ENCODE measurements at places on chromosomes 12 and 14.

- DNase-seq: no peak
These were observed 37.6 kb downstream of the TMEM116 start for GRCh38 chr12:111975161-111975931.

GRCh38 chr12:56916296-56916995, 17.8 kb downstream of the SDR9C7 start:
- no peak for DNase-seq

DNA sequence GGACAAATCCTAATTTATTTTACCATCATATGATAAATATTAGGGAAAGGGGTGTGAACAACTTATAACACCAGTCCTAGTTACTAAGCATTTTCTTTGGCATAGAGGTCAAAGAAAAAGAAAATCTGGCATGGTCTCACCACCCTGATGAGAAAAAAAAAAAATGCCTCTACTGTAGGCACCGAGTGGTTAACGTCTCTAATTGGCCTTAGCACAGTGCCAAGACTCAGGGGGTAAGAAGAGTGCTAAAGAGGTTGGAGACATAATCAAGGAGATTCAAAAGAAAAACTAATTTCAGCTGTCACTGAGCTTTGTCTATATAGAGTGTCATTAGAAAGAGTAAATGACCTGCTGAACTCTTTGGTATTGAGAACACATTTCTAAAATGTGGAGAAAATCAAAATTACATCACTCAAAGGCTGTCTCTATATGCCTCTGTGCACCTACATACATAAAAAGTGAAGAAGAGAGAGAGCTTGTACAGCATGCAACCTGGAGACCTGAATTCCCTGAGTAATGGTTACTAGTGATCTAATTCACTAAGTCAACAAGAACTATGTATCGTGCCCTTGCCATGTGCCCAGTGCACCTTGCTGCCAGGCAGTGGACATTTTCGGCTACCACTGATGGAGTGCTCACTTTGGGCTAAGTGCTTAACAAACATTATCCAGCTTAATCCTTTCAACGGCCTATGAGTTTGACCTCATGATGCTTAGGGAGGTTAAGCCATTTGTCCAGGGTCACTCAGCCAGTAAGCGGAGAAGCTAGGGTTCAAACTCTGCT, 113.8 kb upstream of the G2E3 start:
- DNase-seq: no peak

- no peak for DNase-seq
These were observed 94.9 kb downstream of the TXNDC16 start for GRCh38 chr14:52457411-52457810.

DNA sequence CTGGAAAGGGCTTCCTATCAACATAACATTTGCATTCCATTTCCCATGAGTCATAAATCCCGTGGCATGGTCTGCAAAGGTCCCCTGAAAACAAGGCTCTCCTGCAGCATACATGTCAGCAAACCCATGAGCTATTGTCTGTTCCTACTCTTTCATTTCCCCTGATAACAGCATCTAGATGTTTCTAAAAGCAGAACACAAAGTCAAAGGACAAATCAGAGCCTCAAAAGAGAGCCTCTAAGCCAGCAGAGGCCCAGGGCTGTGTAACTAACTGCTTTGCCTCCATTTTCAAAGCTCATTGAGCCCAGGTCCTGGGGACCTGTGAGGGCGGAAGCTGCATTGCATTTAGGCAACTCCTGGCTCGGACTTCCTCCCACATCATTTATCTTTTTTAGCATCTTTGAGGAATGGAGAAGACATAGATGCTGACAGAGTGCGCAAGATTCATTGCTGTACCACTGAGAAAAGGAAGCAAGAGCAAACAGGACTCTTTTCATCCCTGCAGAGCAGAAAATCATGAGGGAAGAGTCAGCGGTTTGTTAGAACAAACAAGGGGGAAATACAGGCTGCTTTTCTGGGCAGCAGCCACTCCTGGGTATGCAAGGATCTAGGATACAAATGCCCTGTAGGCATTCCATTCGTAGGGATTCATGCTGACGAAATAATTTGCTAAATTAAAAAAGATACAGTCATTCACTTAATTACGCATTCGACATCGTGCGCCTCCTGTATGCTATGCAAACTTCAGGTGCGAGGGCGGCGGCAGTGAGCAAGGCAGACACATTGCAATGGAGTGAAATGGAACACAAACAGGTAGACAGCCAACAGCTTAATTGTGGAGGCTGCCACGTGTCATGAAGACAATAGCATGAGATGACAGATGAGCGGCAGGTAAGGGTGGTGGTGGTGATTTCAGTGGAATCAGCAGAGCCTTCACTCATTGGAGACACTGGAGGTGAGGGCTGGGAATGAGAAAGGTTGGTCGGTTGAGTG, 131.0 kb downstream of the TMEM132D start:
- DNase-seq: no peak

GRCh38 chr14:68862954-68863594, 70.2 kb upstream of the ZFP36L1 start:
- DNase-seq: no peak

DNA sequence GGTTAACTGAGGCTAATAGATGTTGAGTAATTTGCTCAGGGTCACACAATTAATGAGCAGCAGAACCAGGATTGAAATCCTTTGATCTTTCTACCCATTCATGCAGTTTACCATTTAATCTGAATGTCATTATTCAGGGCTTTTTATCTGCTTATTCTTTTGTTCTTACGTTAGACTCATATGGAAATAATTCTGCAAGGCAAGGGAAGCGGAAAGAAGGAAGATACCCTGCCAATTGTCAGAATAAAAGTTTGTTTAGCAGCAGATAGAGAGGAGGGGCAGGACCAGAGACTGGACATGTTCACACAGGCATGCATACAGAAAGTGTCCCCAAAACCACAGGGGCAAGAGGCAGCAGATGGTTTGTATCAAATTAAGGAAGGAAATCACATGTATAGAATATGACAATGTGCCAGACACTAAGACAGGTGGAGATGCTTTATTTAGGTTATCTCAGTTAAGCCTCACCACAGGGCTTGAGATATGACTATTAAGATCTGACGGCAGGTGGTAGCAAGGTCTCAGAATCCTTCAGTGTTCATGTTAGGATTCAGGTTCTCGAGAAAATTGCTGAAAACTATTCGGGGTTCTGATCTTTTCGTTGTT, 29.8 kb downstream of the BRMS1L start:
- DNase-seq: no peak

- no peak for DNase-seq
These were observed 85.8 kb downstream of the EXOC5 start for GRCh38 chr14:57182760-57183503.

DNA sequence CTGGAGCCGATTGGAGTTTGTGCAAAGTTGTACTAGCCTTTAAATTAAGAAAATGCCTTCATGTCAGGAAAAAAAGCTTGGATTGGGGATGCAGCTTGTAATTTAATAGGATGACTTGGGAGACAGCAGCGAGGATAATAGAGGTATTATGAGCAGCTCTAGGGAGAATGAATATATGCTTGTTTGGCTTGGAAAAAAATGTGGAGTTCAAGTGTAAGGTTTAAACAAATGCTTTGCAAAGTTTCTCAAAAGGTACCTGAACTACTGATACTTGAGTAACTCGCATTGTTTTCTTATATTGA, 65.3 kb upstream of the RASSF3 start:
- DNase-seq: no peak

- peak; percentile 17 for DNase-seq
These were observed 210.2 kb downstream of the PTPRO start for GRCh38 chr12:15532364-15532977.

DNA sequence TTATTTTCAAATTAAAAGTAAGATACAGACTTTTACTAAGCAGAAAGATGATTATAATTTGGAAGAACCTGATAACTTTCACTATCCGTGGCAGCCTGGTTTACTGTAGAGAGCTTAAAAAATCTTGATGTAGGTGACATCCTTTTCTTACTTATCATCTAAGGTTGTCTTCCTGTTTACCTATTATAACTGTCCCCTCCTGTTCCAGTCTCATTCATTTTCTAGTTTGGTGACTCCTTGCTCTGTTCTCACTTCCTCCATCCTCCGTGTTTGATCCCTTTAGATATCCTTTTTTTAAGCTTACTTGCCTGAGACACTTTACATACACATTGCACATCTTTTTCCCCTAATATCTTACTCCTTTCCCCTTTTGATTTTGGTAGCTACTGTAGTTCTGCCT, 27.5 kb downstream of the CCDC91 start:
- DNase-seq: no peak

GRCh38 chr14:29627137-29627536, 300.5 kb downstream of the PRKD1 start:
- DNase-seq: no peak

DNA sequence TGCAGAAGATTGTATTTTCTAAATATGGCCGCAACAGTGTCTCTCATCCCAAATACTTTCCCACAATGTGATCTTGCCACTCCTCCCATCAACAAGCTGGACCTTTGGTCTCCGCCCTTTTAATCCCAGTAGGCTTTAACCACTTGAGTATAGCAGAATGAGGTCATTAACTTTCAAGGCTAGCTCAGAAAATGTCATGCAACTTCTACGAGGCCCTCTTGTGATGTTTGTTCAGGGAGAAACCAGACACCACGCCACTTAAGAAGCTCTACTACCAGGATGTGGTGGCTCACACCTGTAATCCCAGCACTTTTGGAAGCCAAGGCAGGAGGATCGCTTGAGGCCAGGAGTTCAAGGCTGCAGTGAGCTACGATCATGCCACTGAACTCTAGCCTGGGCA, 20.1 kb upstream of the OR6J1 start:
- DNase-seq: no peak

- DNase-seq: no peak
These were observed 93.5 kb upstream of the MED13L start for GRCh38 chr12:116370886-116371580.

DNA sequence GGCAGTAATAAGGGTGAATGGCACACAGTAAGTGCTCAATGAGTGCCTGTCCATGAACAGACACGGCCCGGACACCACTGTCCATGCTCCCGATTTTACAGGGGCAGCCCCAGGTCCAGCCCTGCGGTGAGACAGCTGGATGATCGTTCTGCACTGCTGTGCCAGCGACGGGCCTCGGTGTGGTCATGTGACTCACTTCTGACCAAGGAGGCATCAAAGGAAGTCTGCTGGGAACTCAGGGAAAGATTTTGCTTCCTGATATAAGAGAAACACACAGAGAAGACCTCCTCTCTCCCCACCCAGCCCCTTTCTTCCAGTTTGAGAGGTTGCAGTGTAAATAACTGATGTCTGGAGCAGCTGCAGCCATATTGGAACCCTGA, 126.6 kb downstream of the SCARB1 start:
- no peak for DNase-seq

DNA sequence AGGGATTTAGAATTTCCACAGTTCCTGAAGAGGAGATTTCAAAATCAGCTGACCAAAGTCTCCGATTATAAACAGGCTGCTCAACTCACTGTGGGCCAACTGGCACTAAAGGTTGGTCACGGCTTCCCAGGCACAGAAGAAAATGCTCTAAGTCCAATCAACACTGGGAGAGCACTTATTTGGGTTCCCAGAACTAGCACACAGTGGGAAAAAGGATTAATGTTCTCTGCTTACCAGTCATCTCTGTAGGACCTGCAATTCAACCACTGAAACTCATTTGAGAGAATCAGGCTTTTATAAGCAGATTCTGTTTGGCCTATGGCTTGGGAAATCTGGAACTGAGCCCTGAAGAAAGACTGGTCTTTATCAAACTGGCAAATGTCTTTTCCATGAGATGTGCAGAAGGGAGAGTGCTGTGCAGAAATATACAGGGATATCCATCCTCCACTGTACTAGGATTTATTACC, 49.4 kb downstream of the ABCC9 start:
- DNase-seq: no peak

DNA sequence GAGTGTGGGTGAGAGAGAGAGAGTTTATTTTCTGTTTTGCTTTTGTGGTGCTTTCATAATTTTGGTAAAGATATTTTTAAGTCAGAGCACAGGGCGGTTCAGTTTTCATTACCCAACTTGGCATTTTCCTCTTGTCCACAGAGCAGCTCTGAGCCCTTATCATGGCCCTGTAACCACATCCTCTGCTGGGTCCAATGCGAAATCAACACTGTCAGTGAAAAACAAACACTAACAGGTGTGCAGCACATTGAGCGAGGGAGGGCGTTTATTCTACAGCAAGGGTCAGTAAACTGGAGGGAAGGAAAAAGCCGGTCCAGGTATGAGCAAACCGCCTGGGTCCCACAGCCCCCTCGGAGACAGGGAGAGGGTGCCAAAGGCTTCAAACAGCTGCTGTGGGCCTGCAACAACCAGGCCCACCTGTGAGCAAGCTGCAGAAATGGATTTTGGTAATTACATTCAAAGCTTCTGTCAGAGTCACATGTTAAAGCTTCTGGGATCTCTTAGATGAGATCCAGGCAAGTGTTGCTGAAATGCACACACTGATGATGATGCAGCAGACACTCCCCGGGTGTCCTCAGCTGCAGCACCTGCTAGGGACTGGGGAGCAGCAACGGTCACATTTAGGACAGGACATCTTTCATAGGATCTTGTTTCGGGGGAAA, 132.7 kb upstream of the DYRK2 start:
- peak; percentile 22 for DNase-seq

- DNase-seq: no peak
These were observed 7.3 kb downstream of the IL31 start for GRCh38 chr12:122166422-122167349.

GRCh38 chr12:104641862-104642261, 185.1 kb downstream of the CHST11 start:
- no peak for DNase-seq

- no peak for DNase-seq
These were observed 30.0 kb downstream of the SCARB1 start for GRCh38 chr12:124833693-124834122.

DNA sequence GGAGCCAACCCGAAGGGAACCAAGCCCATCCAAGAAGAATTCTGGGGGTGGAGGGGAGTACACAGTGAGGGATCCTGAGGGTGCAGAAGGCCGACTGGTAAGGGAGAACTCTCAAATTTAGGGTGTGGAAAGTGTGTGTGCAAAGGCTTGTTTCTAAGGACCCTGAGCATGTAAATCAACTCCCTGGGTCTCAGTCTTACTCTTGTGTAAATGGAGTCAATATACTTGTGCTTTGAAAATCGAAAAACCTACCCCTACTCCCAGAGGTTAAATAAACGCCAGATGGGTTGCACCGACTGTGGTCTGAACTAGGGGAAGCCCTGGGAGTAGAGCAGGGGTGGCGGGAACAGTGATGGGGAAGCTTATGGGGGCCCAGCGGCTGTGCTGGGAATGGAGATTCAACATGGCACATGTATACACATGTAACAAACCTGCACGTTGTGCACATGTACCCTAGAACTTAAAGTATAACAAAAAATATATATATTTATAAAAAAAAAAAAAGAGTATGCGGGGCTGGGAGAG, 6.0 kb downstream of the B4GALNT1 start:
- no peak for DNase-seq

GRCh38 chr14:92728759-92729364, 19.6 kb downstream of the LGMN start:
- no peak for DNase-seq

DNA sequence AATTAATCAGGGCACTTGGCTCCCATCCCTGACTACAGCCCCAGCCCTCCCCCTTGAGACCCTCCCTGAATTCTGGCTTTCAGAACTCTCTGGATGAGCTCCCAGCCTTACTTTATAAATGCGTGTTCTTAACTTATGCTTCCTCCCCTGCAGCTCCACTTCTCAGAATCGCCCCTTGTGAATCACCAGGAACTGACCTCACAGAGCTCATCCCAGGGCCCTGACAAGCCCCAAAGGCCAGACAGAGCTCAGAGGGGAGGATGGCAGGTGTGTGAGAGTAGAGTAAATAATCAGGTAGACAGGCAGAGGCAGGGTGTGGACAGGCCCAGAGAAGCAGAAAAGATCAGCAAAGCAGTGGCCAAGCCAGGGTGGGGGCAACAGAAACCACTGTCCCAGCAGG, 68.2 kb upstream of the FOXN3 start:
- DNase-seq: no peak
